ENCODE measurements at places on chromosomes 1 and 21.

DNA sequence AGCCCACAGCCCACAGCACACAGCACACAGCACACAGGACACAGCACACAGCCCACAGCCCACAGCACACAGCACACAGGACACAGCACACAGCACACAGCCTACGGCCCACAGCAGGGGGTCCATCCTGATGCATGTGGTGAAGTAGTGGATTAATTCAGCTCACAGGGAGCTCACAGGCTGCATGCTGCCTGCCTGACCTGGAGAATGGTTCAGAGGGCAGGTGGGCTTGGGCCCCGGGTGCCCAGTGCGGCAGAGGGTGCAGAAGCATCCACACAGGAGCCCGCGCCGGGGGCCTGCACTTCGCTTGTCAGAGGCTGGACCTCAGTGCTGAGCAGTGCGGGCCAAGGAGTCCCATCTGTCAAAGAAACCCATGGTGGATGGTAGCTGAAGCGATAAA, 21.1 kb upstream of the AJAP1 start:
- no peak for DNase-seq

DNA sequence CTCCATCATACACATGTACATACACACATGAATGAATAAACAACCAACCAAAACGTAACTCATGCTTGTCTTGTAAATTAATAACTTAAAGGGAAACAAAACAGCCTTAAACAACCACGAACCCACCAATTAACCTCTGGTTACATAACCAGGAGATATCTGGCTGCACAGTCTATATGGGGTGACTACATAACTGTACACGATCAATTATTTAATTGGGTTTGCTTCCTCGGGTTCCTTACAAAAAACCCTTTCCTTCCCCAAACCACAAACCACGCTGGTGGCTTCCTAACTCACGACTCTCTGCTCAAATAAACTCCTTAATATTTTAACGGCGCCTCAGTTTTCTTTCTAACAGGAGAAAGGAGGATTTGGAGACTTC, 744 bp downstream of the ZNF670 start:
- no peak for DNase-seq

- DNase-seq = no peak
These were observed 240.1 kb downstream of the DISC1 start for GRCh38 chr1:231866392-231867331.

- no peak for DNase-seq
These were observed 6.7 kb upstream of the SLC9A1 start for GRCh38 chr1:27161594-27161993.

DNA sequence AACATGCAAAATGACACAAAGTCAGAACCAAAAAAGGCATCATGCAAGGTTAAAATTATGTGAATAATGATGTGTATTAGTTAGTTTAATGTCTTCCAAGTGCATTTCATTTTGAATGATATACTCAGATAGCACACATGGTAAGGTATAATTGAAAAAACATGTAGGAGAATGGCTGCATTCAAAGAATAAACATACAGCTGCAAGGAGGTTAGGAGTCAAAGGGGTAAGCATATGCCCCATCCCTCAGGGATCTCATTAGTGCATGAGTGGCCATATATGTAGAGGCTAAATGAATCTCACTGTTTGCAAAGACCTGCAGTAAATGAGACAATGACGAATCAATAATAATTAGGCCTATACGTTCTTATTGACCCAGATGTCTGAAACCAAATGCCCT, 179.7 kb upstream of the HOOK1 start:
- no peak for DNase-seq

- no peak for DNase-seq
These were observed 405.1 kb downstream of the VAV3 start for GRCh38 chr1:107559881-107560280.

DNA sequence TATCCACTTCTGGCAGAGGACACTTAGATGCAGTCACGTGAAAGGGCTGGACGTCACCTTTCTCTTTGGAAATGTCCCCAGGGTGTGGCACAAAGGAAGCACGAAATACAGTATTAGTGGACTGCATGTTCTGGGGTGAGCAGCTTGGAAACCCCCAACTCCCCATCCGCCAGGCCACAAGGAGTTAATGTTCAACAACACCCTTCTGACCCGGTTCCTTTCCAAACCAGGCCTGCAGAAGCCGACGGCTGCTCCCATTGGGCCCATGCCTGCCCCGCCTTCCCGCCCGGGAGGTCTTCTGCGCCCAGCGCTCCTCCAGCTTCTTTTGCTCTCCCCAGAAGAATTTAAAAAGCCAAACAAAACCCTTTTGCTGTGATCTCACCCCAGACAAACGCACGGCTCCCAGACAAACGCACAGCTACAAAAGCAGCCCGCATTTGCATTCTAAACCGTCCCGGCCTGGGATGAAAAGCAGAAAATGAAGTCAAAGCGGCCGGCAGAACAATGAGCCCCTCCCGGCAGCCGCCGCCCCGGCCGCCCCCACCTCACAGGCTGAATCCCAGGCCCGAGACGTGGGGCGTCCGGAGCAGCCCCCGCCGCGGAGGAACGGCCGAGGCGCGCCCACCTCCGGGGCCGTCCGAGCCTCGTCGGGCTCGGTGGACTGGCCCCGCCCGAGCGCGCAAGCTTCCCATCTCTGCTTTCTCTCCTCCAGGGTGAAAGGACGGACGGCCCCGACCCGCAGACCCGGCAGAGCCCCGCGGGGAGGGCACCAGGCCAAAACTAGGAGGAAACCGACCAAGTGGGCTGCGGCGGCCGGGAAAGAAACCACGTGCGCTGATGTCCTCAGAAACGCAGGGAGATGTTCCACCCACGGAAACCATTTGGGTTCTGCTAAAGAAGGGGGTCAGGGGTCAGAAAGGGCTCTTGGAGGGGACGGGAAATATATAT, 101.9 kb downstream of the PLPP3 start:
- no peak for DNase-seq

DNA sequence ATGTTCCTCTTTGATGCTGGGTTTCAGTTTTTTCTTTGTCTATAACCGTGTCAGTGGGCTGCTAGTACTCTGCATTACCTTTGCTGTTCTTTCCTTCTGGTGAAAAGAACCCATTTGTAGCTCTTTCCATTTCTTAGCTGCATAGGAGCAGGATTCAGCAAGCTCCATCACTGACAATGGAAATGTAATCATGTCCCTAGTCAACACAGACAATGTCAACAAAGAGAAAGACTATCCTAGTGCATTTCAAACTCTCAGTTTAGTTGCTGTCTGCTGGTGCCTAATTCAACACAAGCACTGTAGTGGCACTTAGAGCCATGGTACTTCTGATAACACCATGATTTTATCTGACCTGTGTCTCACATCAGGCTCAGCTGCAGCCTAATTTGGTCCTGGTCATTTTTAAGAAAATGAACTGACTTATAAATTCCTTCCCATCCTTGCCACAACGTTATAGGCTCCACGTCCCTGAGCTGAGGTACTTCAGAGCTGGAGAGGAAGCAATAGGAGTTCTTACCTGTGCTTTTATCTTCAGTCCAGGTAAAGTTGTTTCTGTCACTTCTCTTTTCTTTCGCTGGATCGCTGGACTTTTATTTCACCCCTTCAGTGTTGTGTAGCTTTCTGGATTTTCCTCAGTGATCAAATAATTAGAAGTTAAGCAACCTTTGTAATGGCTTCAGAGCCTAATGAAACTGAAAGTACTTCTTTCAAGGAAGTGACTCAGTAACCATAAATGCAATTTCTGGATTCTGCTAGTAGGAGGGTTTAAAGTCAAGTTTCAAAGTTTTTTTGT, at the start of gene GBP3:
GBP3 (minus strand) TSS at position 700 of the 793 bp plus-strand sequence. CDS start 2,145 bp downstream, outside the sequence.
- no peak for DNase-seq

DNA sequence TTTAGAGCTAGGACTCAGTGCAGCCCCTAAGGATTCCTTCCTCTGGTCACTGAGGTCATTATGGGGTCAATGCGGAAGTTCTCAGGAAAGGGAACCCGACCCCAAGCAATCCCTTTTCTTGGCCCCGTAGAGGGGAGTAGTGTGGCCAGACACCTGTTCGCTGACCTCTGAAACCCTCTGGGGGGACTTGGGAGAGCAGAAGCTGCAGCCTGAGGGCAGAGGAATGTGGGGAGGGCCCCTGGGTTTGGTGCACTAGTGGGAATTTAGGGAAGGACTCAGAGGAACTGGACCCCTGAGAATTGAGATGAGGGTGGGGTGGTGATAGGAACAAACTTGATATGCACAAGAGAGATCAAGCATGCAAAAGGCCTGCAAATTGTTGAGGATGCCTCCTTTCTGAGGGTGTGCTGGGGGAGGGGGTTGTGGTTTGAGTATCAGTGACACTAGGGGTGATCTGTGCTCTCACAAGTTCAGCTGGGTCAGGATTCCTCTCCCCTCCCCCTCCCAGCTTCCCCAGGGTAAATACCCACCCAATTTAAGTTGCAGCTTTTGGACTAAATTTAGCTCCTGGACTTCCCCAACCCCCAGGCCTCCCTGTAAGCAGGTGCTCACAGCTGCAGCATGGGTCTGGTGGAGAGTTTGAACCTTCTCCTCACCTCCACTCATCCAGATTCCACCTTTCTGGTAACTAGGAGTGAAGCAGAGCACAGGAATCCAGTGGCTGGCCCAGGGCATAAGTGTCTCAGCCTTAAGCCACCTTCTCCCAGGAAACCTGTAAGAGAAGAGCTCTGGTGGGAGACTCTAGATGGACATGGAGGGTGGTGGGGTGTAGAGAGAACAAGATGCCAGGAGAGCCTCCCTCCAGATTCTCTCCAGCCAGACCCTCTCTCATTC, 13.5 kb downstream of the ADAMTSL4 start:
- DNase-seq = no peak

GRCh38 chr1:225471453-225472301, 43.8 kb upstream of the LBR start:
- DNase-seq = no peak

- no peak for DNase-seq
These were observed 9.1 kb upstream of the ATAD3B start for GRCh38 chr1:1462318-1462966.

- DNase-seq = no peak
These were observed 3.6 kb upstream of the CYB561D1 start for GRCh38 chr1:109490029-109490933.

DNA sequence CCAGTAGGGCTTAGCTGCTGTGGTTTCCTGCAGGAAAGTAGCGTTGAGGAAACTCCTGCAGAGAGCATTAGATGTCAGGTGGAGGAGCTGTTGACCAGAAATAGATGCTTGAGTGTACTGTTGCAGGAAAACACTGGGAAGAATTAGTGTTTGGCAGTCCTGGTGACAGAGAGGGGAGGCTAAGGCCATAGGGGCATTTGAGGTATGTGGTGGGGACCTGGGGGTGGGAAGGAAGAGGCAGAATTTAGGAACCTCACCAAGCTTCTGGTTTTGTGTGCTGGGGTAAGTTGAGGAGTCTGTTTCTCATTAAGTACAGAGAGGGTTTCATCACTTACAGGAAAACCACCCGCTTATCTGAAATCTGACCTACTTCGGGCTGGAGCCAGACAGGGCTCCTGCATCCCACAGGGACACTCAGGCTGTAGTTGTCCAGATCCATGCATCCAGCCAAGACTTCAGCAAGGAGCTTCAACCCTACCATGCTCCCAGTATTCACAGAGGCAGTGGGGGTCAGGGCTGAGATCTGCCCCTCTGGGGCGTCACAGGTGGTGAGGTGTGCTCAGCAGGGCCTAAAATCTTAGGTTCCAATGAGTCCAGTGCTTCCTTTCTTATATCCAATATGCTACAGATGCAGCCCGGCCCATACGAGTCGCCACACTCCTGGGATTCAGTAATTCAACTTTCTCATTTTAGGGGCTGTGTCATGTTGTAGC, 15.1 kb downstream of the SH2D2A start:
- no peak for DNase-seq

GRCh38 chr21:17159697-17160096, 353.1 kb upstream of the CXADR start:
- DNase-seq = no peak

- DNase-seq = no peak
These were observed 1.9 kb downstream of the PRDM16 start for GRCh38 chr1:3070644-3071564.

GRCh38 chr1:185439727-185440415, 122.8 kb upstream of the IVNS1ABP start:
- DNase-seq = no peak

GRCh38 chr1:246450611-246451251, 56.3 kb downstream of the SMYD3 start:
- no peak for DNase-seq

DNA sequence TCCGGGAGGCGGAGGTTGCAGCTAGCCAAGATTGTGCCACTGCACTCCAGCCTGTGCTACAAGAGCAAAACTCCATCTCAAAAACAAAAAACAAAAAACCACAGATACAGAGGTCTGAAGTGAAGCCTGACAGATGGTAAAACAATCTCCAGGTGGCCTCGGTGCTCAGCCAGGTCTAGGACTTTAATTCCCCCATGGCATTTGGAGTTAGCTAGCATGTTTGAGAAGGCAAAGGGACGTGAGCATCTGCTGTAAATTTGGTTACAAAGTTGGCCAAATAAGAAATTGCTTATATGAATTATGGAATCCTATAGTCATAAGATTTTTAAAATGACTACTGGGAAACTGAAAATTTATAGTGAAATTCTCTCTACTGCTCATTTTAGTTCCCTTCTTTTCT, 98.3 kb upstream of the FMN2 start:
- DNase-seq = no peak

DNA sequence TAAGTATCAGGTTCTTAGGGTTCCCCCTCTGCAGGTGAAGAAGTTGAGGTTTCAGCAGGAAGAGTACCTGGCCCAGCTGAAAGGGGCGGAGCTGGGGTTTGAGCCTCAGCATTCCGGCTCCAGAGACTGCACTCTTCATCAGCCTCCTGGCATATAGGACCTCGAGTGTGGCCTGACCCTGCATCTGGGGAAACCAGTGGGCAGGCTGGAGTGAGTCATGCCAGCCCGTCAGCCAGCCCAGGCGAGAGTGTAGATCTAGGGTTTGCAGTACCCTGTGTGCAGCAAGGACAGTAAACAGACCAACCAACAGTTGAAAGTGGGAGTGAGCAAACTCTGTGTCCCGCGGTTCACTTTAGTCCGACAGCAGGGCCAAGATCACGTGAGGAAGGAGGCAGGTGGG, 14.1 kb downstream of the MFSD2A start:
- DNase-seq = no peak

DNA sequence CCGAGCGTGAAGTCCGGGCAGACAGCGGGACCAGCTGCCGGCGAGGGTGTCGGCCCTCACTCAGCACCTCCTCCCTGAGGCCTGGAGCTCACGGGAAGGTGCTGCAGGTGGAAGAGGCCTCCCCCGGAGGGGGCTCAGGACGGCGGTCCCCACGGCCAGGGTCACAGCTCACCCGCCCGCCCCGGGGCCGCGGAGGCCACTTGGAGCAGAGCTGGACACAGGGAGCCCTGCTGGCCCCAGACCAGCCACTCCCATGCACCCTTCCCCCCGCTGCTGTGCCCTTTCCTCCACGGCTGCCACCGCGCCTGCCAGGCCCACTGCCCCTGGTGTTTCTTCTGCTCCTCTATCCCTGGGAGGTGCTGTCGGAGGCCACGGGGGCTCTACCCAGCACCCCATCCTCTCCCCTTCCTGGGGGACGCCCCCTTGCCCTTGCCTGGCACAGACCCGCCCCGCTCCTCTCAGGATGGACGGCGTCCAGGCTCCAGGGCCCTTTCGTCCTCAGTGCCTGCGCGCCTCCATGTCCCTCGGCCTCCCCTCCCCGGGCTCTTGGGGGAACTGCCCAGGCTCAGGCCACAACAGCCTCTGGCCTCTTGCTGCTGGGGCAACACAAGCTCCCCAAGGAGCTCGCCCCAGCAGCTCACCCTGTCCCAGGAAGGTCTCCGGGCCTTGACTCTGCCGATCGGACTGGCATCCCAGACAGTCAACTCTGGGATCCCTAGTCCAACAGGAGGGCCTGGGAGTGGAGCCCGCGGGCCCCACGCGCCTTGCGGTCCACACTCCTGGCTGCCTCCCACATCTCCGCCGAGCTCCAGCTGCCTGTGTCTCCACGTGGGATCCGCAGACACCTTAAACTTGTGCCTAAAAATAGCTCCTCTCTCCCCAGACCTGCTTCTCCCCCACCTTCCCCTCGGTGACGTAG, 4.1 kb downstream of the TMEM240 start:
- DNase-seq = no peak

- DNase-seq = no peak
These were observed 54.7 kb upstream of the DNAH14 start for GRCh38 chr1:224874775-224875174.
